Activated CD8-positive, alpha-beta memory T cell treated with anti-CD3 and anti-CD28 coated beads, Interleukin-2, amount 10 ng/mL, durations not matched to agents 7 days and 5 days (primary cell): ENCODE measurements at places on chromosomes 3 and 15. TPM values are rescaled to one million over a fixed set of nuclear protein-coding genes. Genes with fewer than 3 reads are reported as not detected.

Gene RPL39L
- total RNA-seq = 17.8 TPM

Gene LRTM1
- total RNA-seq = not detected

GRCh38 chr3:152043620-152044019, 170.2 kb downstream of the SUCNR1 start:
- H3K27me3 ChIP-seq = peaks cover 3% of the 10 kb centered on the region
- no peaks in the 10 kb centered on the region for H3K36me3 ChIP-seq
- peaks cover 14% of the 10 kb centered on the region for H3K4me1 ChIP-seq
- H3K4me3 ChIP-seq = no peak overlapping the region

DNA sequence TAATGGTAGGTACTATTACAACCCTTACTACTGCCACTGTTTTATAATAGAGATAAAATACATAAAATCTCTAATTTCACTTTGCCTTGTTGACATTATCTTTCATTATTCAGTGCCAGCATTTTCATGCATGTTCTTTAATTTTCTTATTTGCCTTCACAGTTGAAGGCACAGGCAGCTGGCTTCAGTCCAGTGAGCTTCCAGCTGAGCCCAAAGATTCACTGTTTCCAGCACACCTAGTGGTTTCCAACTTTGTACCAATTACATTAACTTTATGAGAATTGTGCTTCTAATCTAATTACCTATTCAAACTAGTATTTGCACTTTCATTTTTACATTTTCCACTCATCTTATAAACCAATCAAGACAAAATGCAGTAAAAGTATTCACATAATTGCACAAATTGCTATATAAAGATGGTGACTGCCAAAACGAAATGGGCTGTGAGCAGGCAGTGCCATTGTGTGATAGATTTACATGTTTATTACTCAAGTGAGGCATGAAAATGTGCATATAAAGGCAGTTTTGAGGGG, 228.3 kb downstream of the MFSD1 start:
- no peak for DNase-seq
- H3K27ac ChIP-seq = no peak overlapping the region
- H3K36me3 ChIP-seq = no peaks in the 10 kb centered on the region
- H3K27me3 ChIP-seq = no peaks in the 10 kb centered on the region
- H3K4me3 ChIP-seq = no peak overlapping the region
- H3K4me1 ChIP-seq = no peaks in the 10 kb centered on the region

GRCh38 chr3:78580681-78581080, 1187.1 kb downstream of the ROBO1 start:
- H3K4me3 ChIP-seq = no peak overlapping the region
- DNase-seq = no peak
- H3K4me1 ChIP-seq = no peaks in the 10 kb centered on the region

DNA sequence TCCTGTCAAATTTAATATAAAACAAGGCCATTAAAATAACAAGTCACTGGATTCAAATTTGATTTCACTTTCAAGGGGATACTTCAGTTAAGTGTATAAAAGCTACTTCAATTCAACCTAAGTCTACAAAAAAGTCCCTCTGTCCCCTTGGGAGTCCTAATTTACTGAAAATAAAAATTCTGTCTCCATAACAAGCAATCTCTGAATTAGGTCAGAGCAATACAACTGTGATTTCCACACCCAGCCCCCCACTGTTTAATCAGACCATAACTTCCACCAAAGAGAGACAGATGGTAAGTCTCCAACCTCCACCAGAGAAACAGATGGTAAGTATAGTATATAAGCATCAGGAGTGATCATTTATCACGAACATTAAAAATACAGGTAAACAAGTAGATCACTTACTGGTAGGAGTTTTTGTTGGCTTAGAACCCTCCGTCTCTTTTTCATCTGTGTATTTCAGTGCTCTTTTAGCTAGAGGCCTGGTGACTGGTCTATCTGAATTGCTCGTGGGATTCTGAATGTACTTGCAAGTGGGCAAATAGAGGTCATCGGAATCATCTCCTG, 12.1 kb downstream of the SGO1 start:
- H3K4me1 ChIP-seq = peaks cover 5% of the 10 kb centered on the region
- H3K4me3 ChIP-seq = no peak overlapping the region
- H3K27me3 ChIP-seq = no peaks in the 10 kb centered on the region
- DNase-seq = no peak
- H3K27ac ChIP-seq = no peak overlapping the region
- H3K36me3 ChIP-seq = peaks cover 58% of the 10 kb centered on the region

Gene GOLGA6L9
- 1.1 TPM for total RNA-seq

DNA sequence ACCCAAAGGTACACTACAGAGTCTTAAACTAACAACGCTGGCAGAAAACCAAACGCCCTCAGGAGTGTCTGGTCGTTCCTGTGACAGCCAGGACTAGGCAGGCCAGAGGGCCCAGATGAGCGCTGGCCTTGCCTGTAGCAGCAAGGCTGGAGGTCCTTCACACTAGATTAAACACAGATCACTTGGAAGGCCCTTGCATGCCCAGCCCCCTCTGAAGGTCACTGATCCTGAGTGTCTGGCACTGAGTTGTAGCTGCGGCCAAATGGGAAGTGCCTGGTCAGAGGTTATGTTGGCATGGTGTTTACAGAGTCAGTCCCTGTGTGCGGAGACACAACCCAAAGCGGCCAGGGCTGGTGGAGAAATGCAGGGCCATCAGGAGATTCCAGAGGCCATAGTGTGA, 58.9 kb downstream of the ZNF621 start:
- H3K4me1 ChIP-seq = no peaks in the 10 kb centered on the region
- H3K27ac ChIP-seq = no peak overlapping the region
- H3K27me3 ChIP-seq = peaks cover 4% of the 10 kb centered on the region
- no peak overlapping the region for H3K4me3 ChIP-seq
- H3K36me3 ChIP-seq = no peaks in the 10 kb centered on the region
